M059J (cell line): ENCODE measurements at places on chromosomes 3 and 15. TPM values are rescaled to one million over a fixed set of nuclear protein-coding genes. Genes with fewer than 3 reads are reported as not detected.
A peak's percentile ranks its signal among the peaks of the same experiment; 100 is the strongest.

The IQCF5 gene
- total RNA-seq, result not detected in 2 replicates

The DNAH12 gene
- total RNA-seq, result 0.02 and 0.47 TPM in 2 replicates

The ITIH4 gene
- total RNA-seq, result 0.02 TPM in 1 of 2 replicates, not detected in the other

The CACNA1D gene
- not detected in 2 replicates for total RNA-seq

The XCR1 gene
- not detected in 2 replicates for total RNA-seq

The FAM81A gene
- 1.1 and 3.3 TPM in 2 replicates for total RNA-seq

The CD96 gene
- total RNA-seq, result 0.05 and 0.22 TPM in 2 replicates

The MBNL1 gene
- total RNA-seq, result 187 and 201 TPM in 2 replicates

The MCF2L2 gene
- 0.15 TPM in 1 of 2 replicates, not detected in the other for total RNA-seq

The GBE1 gene
- 33.5 and 53.4 TPM in 2 replicates for total RNA-seq

The SNTN gene
- 0.10 TPM in 1 of 2 replicates, not detected in the other for total RNA-seq

The KCNAB1 gene
- 0.05 and 0.69 TPM in 2 replicates for total RNA-seq

The TMEM212 gene
- total RNA-seq, result not detected in 2 replicates

The GUCA1C gene
- total RNA-seq, result 0.39 TPM in 1 of 2 replicates, not detected in the other

The EPHB3 gene
- total RNA-seq, result 1.1 and 1.2 TPM in 2 replicates

- DNase-seq, result no peak
These were observed 241.8 kb downstream of the WNT5A start for GRCh38 chr3:55245351-55245750.

DNA sequence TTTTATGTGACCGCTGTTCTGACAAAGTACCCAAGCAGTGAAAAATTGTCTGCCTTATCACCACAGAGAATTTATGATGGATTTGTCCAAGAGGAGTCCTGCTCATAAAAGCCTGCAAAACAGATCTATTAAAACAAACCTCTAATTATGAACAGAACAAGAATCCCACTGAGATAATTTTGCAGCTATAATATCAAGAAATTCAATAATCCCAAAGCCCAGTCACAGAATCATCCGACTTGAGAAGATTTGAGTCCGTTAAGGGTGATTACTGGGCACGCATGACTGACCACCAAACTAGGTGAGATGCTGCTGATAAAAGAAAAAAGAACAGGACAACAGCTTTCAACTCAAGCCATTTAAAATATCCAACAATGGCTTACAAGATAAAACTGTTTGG, 231.0 kb upstream of the WNT5A start:
- DNase-seq, result no peak

DNA sequence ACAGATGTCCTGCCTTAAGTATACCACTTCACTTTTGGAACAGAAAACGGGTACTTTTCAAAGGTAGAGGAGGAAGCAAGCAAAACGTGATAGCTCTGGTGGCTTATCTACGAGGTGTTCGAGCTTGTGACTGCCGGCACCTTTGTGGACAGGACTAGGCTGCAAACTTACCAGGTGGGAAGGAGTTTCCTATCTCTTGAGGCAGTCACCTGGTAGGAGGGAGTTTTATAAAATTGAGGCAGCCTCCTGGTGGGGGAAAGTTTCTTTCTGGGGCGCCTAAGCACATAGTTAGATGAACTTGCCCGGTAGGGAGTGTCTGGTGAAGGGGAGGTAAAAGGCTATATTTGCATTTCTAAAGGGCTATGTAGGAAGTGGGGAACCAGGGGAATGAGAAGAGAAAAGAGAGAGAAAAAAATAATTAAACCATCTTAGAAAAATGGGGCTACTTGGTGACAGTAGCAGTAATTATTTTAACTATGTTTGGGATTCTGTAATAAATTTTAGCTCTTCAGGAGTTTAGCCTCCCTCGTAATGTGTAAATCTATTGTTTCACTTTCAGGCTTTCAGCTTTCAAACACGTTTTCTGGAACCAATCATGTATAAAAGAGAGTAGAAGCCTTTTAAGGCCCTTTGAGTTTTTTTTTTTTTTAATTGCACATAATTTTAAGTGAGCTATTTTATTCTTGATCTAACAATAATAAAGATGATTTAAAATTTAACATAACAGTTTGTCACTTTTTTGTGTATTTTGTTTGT, 131.0 kb downstream of the IL5RA start:
- DNase-seq, result no peak

- no peak for DNase-seq
These were observed 91.7 kb upstream of the MITF start for GRCh38 chr3:69647511-69648110.

- DNase-seq, result no peak
These were observed 42.9 kb downstream of the FGD5 start for GRCh38 chr3:14861446-14862302.

DNA sequence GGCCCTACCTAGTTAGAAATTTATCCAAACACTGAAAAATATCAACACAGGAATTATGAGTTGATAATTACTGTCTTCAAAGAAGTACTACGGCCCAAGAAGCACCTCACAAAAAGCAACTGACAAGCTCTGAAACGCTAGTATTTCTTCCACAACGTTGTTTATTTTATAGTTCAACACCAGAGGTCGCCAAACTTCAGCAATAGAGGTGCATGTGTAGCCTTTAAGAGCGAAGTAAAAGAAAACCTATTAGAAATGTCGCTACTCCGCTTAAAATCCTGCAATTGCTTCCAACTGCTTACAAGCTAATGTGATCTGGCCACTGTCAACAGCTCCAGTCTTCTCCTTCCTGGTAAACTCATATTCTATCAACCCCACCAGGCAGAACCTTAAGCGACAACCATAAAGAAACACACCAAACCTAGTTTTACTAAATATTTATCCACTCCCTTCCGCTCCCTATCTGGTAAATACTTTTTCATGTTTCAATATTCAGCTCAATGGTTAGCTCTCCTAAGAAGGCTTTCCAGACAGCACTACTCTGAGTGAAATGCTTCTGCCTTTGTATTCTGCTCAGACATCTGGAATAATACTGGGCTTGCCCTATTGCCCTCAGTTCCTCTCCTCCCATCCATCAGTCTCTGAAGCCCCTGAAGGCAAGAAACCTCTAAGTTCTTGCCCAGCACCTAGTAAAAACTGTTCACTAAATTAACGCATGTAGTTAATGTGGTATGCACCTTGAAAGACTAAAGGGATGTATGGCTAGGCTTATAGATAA, 110.2 kb downstream of the NR1I2 start:
- peak; percentile 64 for DNase-seq

- no peak for DNase-seq
These were observed 54.5 kb downstream of the KIF9 start for GRCh38 chr3:47228088-47228487.

- peak; percentile 18 for DNase-seq
These were observed 154.4 kb downstream of the TUSC7 start for GRCh38 chr3:116863822-116864589.

DNA sequence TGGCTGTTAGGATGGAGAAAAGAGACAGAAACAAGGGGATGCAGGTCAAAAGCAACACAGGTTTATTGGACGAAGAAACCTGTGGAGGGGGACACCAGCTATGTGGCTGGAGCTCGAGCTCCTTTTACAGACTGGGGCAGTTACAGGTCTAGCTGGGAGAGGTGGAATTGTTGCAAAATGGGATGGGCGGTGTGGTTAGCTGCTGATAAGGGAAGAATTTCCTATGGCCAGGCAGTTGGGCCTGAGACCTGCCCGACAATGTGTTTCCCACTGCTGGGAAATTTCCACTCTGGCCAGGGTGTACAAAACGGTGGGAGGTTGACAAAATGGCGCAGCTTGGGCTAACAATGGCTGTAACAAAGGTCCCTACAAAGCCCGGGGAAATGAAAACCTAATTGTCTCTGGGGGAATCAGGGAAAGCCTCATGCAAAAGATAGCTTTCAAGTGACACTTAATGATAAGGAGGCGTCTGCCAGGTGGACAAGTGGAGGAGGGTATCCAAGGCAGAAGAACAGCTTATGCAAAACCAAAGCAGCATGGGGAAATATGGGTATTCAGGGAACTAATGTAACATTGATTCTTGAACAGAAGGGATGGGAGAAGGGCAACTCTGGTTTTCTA, 137.4 kb upstream of the SGO1 start:
- DNase-seq, result peak; percentile 53

- DNase-seq, result peak; percentile 50
These were observed 37.4 kb downstream of the ST6GAL1 start for GRCh38 chr3:186967686-186968085.

GRCh38 chr15:74428442-74428787, 5.3 kb downstream of the SEMA7A start:
- DNase-seq, result no peak

DNA sequence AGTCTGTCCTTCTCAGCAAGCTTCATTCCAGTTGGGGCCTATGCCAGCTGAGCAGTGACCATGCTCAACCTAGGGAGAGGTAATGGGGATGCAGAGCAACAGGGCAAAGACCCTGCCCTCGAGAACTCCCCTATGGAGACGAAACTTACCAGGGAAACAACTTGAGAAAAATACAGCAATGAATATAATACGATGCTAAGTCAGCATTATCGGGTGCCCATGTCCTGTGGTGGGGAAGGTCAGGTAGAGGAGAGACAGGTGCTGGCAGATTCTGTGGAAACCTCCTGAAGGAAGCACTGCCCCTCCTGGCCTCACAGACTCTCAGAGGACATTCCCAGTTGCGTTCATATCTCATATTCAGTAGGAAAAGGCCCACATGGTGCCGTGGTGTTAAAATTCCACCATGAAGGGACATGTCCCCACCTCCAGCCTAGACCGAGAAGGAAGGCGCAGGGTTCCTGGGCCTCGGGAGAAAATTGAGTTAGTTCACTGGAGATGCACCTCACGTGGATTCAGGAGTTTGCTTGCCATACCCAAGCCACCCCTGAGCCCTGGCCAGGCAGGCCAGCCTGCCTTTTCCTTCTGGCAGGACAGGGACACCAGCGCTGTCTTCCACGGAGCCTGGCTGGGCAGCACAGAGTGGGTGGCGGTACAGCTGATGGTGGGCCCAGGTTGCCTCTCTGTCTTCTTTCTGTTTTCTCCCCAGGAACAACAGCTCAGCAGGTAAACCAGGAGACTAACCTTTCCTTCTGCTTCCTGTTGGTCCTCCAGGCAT, 62.4 kb downstream of the BOC start:
- no peak for DNase-seq

- peak; percentile 58 for DNase-seq
These were observed 494.8 kb downstream of the FHIT start for GRCh38 chr3:60756241-60757030.

GRCh38 chr3:197417441-197417840, 119.0 kb upstream of the DLG1 start:
- DNase-seq, result no peak

- peak; percentile 39 for DNase-seq
These were observed 8.2 kb upstream of the ESYT3 start for GRCh38 chr3:138426211-138426610.

GRCh38 chr15:80572337-80572736, 122.8 kb upstream of the ABHD17C start:
- no peak for DNase-seq

DNA sequence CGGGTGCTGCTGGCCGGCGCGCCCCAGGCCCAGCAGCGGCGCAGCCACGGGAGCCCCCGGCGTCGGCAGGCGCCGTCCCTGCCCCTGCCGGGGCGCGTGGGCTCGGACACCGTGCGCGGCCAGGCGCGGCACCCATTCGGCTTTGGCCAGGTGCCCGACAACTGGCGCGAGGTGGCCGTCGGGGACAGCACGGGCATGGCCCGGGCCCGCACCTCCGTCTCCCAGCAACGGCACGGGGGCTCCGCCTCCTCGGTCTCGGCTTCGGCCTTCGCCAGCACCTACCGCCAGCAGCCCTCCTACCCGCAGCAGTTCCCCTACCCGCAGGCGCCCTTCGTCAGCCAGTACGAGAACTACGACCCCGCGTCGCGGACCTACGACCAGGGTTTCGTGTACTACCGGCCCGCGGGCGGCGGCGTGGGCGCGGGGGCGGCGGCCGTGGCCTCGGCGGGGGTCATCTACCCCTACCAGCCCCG, 777 bp downstream of the LOXL1 start:
- peak; percentile 58 for DNase-seq

GRCh38 chr3:100183608-100184125, 69.4 kb upstream of the FILIP1L start:
- DNase-seq, result no peak

- DNase-seq, result peak; percentile 3
These were observed 775 bp downstream of the ARNT2 start for GRCh38 chr15:80404761-80405553.

DNA sequence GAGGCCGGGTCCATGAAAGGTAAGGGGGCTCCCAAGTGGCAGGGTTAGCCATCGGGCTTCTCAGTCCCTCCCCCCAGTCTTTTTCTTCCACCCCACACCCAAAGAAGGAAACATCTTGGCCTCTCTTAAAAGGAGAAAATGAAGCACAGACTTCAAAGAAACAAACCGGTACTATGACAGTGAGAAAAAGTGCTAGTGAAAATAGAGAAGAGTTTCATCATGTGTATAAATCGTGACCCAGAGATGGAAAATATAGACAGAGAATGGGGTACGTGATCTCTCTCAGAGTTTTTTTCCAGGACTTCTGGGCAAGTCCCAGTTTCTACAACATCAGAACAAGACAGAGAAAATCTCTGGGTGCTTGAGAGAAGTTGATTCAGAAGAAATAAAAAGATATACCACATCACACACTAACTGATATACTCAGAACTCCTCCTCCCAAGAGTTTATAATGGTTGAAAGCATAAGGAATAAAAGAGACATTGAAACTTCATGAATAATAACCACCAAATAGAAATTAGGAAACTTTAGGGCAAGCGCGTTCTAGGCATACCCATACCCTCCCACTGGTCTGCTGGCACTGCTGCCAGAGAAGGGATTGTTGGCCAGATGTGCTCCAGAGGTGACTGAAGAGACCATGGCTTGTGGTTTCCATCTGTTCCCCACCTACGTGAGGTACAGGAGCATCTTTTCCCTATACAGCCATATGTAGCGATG, 318.9 kb upstream of the CHRM5 start:
- DNase-seq, result no peak

GRCh38 chr15:88428053-88428452, 39.1 kb downstream of the MRPL46 start:
- no peak for DNase-seq

DNA sequence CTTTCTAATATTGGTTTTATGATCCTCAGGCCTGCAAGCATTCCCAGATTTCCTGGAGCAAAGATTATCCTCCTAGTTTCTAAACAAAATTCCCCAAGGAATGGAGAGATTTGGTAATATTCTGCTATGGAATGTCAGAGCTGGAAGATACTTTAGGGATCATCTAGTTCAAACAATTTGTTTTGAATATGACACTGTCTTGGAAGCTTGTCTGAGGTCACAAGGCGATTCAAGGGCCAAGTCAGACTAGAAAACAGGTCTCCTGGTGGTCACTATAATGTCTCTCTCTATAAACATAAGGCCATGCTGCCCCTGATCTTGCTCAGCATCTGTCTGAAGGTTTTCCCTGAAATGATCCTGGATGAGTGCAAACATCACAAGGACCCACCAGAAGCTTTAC, 143.4 kb upstream of the BCL6 start:
- no peak for DNase-seq

GRCh38 chr3:116020495-116020894, 397.2 kb downstream of the GAP43 start:
- no peak for DNase-seq
